Pericardium fibroblast (primary cell): ENCODE measurements at places on chromosomes 5 and 9. TPM values are rescaled to one million over a fixed set of nuclear protein-coding genes. Genes with fewer than 3 reads are reported as not detected.

Gene DAB2
- total RNA-seq: 85.1 and 109 TPM in 2 replicates

Gene EGFLAM
- 2.0 and 4.0 TPM in 2 replicates for total RNA-seq

Gene ANKRD18A
- not detected in 2 replicates for total RNA-seq

Gene NUTM2F
- not detected in 2 replicates for total RNA-seq

Gene PTGES
- total RNA-seq: 13.8 and 15.5 TPM in 2 replicates

Gene EPB41L4A
- 14.2 TPM in 1 of 2 replicates, not detected in the other for total RNA-seq

Gene ACOT12
- total RNA-seq: not detected in 2 replicates

Gene SOHLH1
- not detected in 2 replicates for total RNA-seq

Gene BARHL1
- total RNA-seq: not detected in 2 replicates

Gene POLR1E
- total RNA-seq: 28.2 and 47.6 TPM in 2 replicates

Gene RIC1
- 23.7 and 45.3 TPM in 2 replicates for total RNA-seq

Gene FAXDC2
- total RNA-seq: 6.7 and 13.7 TPM in 2 replicates

Gene GRM6
- not detected in 2 replicates for total RNA-seq

Gene CSF1R
- total RNA-seq: not detected in 2 replicates

Gene PTPN3
- 0.23 and 7.1 TPM in 2 replicates for total RNA-seq

Gene STING1
- total RNA-seq: 74.2 and 127 TPM in 2 replicates

Gene CATSPER3
- not detected in 2 replicates for total RNA-seq

Gene ANGPTL2
- total RNA-seq: 47.1 and 63.0 TPM in 2 replicates

Gene GKAP1
- 0.12 and 2.9 TPM in 2 replicates for total RNA-seq

Gene PCDHA8
- total RNA-seq: 0.09 TPM in 1 of 2 replicates, not detected in the other

Gene EIF4E1B
- not detected in 2 replicates for total RNA-seq

Gene KIAA0825
- total RNA-seq: 1.3 and 3.6 TPM in 2 replicates

Gene DOLK
- 26.5 and 27.8 TPM in 2 replicates for total RNA-seq

Gene KCNN2
- total RNA-seq: not detected in 2 replicates

Gene PCDHGA9
- total RNA-seq: 1.4 and 2.5 TPM in 2 replicates

Gene MORN5
- total RNA-seq: not detected in 2 replicates

Gene GCNT1
- total RNA-seq: 9.0 and 31.1 TPM in 2 replicates

Gene SEMA6A
- 1.4 and 2.9 TPM in 2 replicates for total RNA-seq

Gene TXNDC8
- not detected in 2 replicates for total RNA-seq

Gene TNFSF8
- total RNA-seq: not detected in 2 replicates

Gene OMD
- total RNA-seq: 10.7 and 22.1 TPM in 2 replicates

Gene TAF1L
- total RNA-seq: not detected in 2 replicates

Gene AQP7
- not detected in 2 replicates for total RNA-seq

Gene LCN15
- total RNA-seq: not detected in 2 replicates

Gene AFAP1L1
- total RNA-seq: 17.1 and 23.3 TPM in 2 replicates

Gene SPINK13
- total RNA-seq: not detected in 2 replicates

Gene CCDC152
- total RNA-seq: 1.3 and 3.2 TPM in 2 replicates

Gene AQP3
- total RNA-seq: 5.4 and 34.3 TPM in 2 replicates

Gene PCDHB6
- total RNA-seq: 0.12 TPM in 1 of 2 replicates, not detected in the other

Gene ARHGEF28
- 7.9 and 8.3 TPM in 2 replicates for total RNA-seq

Gene STC2
- total RNA-seq: 63.8 and 232 TPM in 2 replicates

Gene PCDHGC5
- 0.43 and 0.58 TPM in 2 replicates for total RNA-seq

Gene FBP1
- 0.12 TPM in 1 of 2 replicates, not detected in the other for total RNA-seq

Gene LCN9
- not detected in 2 replicates for total RNA-seq

Gene TMEM171
- 2.7 and 3.5 TPM in 2 replicates for total RNA-seq

Gene FGF18
- 0.60 TPM in 1 of 2 replicates, not detected in the other for total RNA-seq

Gene SAPCD2
- 0.34 and 0.70 TPM in 2 replicates for total RNA-seq

Gene SH3RF2
- total RNA-seq: 0.70 and 1.4 TPM in 2 replicates

Gene PCDHGB6
- total RNA-seq: 0.93 and 1.4 TPM in 2 replicates

Gene GTF2H2C
- total RNA-seq: 13.3 and 23.2 TPM in 2 replicates

Gene CCDC127
- 5.2 and 5.6 TPM in 2 replicates for total RNA-seq
